ENCODE measurements at places on chromosomes 7 and 10. TPM values are rescaled to one million over a fixed set of nuclear protein-coding genes. Genes with fewer than 3 reads are reported as not detected.

DNA sequence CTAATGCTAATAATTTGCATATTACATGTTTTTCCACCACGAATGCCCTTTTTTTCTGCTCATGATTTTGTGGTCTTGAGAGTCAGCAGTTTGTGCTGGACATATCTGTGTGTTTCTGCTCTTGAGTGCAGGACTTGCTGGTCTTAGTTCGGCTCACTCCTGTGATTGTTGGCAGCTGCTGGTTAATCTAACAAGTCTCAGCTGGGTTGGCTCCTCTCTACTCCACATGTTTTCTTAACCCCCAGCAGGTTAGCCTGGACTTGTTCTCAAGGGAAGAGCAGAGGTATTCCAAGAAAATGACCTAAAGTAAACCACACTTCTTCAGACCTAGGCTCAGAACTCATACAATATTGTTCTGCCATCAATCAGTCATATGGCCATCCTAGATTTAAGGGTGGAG lies 1238.9 kb downstream of the XPNPEP1 start:
- H3K27ac ChIP-seq, result no peak overlapping the region
- no peak overlapping the region for H3K4me3 ChIP-seq
- no peaks in the 10 kb centered on the region for H3K4me1 ChIP-seq
- H3K27me3 ChIP-seq, result no peaks in the 10 kb centered on the region
- H3K36me3 ChIP-seq, result no peaks in the 10 kb centered on the region

The ZNF804B gene
- total RNA-seq, result not detected

The TSPAN12 gene
- 0.44 TPM for total RNA-seq

DNA sequence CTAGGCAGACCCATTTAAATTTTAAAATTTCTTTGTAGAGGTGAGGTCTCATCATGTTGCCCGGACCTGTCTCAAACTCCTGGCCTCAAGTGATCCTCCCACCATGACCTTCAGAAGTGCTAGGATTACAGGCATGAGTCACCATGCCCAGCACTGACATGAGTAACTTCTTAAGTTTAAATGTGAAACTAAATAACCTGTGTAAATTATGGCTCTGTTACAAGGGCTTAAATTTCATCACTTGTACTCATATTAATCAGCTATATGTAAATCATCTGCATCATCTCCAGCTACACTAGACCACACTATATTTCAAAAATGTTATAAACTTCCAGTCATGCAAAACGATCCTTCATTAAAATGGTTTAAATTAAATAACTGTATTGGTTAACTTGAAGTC lies 56.1 kb downstream of the ATAD1 start:
- peaks cover 32% of the 10 kb centered on the region for H3K36me3 ChIP-seq
- H3K4me1 ChIP-seq, result no peaks in the 10 kb centered on the region
- no peak for DNase-seq
- H3K27ac ChIP-seq, result no peak overlapping the region

- no peak overlapping the region for H3K4me3 ChIP-seq
- no peaks in the 10 kb centered on the region for H3K27me3 ChIP-seq
- no peak for DNase-seq
- H3K4me1 ChIP-seq, result peaks cover 49% of the 10 kb centered on the region
- H3K27ac ChIP-seq, result peak overlapping the region; percentile 5
- no peaks in the 10 kb centered on the region for H3K36me3 ChIP-seq
Measured at GRCh38 chr7:44608916-44609648, 2.7 kb downstream of the OGDH start.

GRCh38 chr10:70481831-70482530 lies 3.4 kb downstream of the PALD1 start:
- peaks cover 35% of the 10 kb centered on the region for H3K27me3 ChIP-seq
- H3K27ac ChIP-seq, result no peak overlapping the region

- no peaks in the 10 kb centered on the region for H3K27me3 ChIP-seq
- DNase-seq, result no peak
- peaks cover 19% of the 10 kb centered on the region for H3K4me1 ChIP-seq
- peak overlapping the region; percentile 58 for H3K4me3 ChIP-seq
Measured at GRCh38 chr7:32494946-32495297, 367 bp upstream of the AVL9 start.

The GBX1 gene
- total RNA-seq, result not detected

The DPCD gene
- 0.82 TPM for total RNA-seq

The UTF1 gene
- not detected for total RNA-seq

GRCh38 chr7:158910254-158911053 lies 54.1 kb downstream of the DYNC2I1 start:
- DNase-seq, result no peak
- no peaks in the 10 kb centered on the region for H3K4me1 ChIP-seq
- H3K27ac ChIP-seq, result no peak overlapping the region
- H3K4me3 ChIP-seq, result no peak overlapping the region
- H3K27me3 ChIP-seq, result no peaks in the 10 kb centered on the region
